ENCODE measurements at places on chromosomes 6 and 20.

DNA sequence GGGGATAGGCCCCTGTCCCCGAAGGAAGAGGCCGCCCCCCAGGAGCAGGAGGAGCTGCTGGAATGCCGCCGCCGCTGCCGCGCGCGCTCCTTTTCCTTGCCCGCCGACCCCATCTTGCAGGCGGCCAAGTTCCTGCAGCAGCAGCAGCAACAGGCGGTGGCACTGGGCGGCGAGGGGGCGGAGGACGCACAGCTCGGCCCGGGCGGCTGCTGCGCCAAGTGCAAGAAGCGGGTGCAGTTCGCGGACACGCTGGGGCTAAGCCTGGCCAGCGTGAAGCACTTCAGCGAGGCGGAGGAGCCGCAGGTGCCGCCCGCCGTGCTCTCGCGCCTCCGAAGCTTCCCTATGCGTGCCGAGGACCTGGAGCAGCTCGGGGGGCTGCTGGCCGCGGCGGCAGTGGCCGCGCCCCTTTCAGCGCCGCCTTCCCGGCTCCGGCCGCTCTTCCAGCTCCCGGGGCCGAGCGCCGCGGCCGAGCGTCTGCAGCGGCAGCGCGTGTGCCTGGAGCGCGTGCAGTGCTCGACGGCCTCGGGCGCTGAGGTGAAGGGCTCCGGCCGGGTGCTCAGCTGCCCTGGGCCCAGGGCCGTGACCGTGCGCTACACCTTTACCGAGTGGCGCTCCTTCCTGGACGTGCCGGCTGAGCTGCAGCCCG is 630 bp downstream of the PPP1R3G start:
- no peak for DNase-seq

DNA sequence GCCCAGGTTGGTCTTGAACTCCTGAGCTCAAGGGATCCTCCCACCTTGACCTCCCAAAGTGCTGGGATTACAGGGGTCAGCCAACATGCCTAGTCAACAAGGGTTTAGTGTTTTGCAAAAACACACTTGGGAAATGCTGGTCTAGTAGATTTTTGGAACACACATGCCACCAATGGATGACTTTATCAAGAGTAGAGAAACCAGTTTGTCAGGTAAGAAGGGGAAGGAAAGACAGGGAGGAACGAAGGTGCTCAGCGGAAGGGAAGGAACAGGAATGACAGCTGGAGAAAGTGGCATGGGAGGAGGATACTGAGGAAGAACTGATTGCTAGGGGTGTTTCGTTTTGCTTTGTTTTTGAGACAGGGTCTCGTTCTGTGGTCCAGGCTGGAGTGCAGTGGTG is 15.6 kb upstream of the SEC63 start:
- no peak for DNase-seq

DNA sequence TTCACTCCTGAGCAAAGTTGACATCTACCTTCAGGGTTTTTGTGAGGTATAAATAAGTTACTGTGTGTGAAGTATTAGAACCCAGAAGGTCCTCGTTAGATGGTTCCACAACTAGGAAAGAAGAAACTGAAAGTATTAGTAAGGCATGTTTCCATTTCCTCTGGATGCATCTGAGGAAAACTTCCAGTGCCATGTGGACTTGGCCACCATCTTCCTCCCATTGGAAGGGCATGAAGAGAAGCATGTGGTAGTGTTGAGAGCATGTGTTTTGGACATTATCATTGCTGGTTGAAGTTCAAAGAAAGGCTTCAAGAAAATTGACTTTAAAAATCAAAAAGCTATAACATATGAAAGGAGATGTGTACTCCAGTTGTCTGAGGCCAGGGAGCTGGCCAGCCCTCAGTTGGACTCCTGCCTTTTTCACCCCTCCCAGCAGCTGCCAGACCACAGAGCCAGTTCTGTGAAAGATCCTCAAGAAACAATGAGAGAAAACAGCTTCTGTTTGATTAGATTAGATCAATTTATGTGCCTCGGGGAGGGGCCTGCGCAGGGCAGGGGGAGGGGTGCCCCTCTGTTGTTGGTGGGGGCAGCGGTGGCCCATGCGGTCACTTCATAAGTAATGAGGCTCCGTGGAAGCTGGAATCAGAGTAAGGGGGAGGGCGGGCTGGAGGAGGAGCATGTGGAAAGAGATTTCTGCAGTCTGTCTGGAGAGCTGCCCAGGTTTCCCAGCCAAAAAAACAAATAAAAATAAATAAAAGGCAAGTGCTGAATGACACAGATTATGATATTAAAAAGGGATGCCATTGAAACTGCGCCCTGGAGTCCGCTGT is 154.0 kb downstream of the JARID2 start:
- DNase-seq, result no peak

DNA sequence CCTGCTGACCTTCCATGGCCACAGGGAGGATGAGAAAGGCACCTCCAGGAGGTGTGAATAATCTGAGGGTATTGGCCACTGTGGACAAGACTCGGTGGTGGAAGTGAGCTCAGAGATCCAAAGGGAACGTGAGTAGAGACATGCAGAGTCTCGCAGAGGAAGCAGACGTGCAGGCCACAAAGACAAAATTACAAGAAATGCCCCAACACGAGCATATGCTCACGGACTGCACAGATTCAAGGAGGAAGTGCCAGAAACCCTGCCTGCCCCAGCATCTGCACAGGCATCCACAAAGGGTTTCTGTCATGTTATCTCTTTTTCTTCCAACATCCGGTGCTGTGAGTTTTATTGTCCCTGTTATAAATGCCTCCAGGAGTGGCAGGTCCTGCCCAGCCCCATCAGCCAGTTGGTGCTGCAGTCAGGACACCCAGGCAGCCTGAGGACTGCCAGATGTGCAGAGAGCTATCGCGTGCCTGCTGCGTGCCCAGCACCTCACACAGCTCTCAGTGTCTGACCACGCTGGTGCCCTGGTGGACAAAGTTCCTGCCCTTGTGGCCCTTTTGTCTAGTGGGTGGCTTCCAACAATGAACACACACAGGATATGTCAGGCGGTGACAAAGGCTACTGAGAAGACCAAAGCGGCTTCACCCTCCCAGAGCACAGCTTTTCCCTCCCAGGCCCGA is 34.0 kb upstream of the FANCE start:
- DNase-seq, result no peak

DNA sequence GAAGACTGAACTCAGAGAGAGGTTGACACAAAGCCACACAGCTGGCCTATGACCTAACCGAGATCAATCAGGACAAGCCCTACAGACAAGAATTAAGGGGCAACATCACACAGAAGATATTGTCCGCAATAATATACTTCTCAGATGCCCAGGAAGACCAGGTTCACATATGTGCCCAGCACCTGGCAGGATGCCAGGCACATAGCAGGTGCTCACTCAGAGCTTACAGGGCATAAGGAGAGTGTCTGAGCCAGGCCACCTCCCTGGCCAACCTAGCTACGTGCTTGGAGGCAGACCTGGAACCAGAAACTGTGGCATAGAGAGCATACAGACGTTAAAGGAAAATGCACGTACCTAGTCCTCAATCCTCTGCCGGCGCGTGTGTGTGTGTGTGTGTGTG is 87.0 kb upstream of the LRFN2 start:
- no peak for DNase-seq

DNA sequence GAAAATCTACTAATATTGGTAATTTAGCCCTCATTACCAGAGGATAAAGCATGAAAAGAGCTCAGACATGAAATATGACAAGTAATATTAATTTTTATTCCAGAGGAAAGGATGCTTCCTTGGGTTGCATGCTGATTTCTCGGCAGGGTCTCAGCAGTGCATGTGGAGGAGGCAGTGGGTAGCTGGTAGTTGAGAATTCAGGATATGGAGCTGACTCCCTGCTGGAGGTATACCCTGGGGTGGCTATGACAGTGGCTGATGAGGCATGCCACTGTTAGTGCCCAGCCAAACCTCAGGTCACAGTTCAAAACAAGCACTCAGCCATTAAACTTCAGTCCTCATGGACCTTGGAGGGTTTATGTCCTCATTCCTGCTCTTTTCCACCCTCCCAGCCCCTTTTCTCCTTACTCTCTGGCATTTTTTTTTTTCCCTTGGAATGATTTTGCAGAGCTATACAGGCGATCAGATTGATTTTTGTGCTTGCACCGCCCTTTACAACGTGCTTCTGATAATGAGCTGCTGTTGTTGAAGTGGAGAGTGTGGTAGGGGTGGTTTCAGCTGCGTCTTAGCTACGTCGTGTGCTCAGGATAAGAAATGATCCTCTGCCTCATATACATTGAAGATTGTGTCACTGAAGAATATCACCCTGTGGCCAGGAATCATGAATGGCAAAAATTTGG is 761.9 kb upstream of the MMS22L start:
- no peak for DNase-seq

GRCh38 chr6:169804427-169804826 is 53.0 kb downstream of the ERMARD start:
- DNase-seq, result no peak
